NCI-H510A (cell line): ENCODE measurements at places on chromosomes 7 and 10.
A peak's percentile ranks its signal among the peaks of the same experiment; 100 is the strongest.

GRCh38 chr10:124732931-124733570 is 11.1 kb downstream of the FAM53B start:
- no peak for DNase-seq

GRCh38 chr7:372546-372931 is 82.6 kb downstream of the FOXL3 start:
- DNase-seq: no peak

GRCh38 chr7:46210467-46210866 is 289.4 kb upstream of the IGFBP3 start:
- no peak for DNase-seq

DNA sequence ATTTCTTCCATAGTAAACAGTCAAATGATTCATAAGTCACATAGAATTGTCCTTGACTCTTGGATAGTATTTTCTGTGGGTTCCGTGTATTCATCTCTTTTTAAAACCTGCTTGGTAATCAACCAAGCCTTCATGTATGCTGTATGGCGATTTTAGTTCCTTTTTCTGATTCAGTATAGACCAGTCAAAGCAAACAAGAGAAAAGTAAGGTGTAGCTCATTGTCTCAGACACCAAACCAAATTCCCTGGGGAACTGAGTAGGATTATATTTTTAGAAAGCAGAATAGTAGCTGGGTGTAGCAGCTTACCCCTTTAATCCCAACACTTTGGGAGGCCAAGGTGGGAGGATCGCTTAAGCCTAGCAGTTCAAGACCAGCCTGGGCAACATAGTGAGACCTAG is 240.5 kb downstream of the BBS9 start:
- DNase-seq: no peak

- DNase-seq: no peak
Measured at GRCh38 chr7:112881-113280, 79.5 kb upstream of the FAM20C start.

DNA sequence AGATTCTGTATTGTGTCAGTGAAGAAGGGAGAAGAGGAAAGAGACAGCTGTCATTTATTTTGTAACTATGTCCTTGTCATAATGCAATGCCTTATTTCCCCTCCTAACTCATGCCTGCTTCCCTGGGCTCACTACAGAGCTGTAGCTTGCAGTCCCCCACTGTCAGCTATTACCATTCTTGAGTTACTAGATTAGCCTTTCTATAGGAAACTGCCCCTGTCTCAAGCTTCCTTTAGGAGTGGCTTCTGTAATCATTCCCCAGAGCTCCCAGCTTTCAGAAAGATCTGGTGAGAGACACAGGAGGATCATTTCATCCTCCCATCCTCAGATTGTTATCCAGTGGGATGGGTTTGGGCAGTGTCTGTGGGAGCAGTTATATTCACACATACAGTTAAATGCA is 32.4 kb upstream of the SMKR1 start:
- DNase-seq: no peak

DNA sequence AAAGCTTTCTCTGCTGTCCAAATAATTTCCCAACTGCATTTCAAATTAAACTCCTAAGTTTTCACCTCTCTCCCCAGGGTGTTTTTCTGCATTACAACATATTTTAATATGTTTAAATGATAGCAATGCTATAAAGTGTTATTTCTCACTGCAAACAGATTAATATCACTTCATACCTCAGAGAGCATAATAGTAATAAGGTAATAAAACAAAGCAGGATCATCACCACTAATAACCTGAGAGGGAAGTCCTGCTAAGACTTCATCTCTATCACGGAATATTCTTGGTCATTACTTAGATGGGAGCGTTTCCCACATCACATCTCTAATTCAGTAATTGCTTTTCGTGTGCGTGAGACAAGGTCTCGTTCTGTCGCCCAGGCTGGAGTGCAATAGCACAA is 168.8 kb downstream of the PARD3 start:
- DNase-seq: no peak

GRCh38 chr10:63929831-63930467 is 408.7 kb downstream of the REEP3 start:
- peak; percentile 2 for DNase-seq

DNA sequence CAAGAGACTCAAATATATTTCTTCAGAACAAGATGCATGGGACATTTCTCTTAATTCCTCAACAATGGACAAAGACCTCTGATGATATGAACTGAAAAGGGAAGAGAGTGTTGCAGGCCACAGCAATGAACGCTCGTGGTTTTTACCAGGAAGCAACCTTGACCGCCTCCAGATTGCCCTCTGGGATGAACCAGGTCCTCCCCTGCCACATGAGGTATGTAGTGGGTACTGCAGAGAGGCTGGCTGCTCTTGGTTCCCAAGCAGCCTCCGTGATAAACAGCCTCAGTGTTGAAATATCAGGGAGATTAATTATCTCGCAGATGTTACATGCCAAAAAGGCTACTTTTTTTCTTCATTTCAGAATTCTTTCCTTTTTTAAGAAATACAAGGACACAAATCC is 338.8 kb downstream of the ELMO1 start:
- DNase-seq: no peak

DNA sequence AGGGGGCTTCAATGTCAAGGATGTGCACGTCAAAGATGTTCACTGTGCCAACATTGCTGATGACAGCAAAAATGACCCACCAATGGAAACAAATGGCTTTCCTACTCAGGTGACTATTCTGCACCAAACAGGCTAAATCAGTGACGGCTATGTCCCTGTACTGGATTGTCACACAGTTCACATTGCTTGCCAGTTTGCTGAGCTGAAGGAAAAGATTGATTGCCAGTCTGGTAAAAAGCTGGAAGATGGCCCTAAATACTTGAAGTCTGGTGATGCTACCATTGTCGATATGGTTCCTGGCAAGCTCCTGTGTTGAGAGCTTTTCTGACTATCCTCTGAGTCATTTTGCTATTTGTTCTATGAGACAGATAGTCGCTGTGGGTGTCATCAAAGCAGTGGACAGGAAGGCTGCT is 202.2 kb upstream of the ETV1 start:
- no peak for DNase-seq

DNA sequence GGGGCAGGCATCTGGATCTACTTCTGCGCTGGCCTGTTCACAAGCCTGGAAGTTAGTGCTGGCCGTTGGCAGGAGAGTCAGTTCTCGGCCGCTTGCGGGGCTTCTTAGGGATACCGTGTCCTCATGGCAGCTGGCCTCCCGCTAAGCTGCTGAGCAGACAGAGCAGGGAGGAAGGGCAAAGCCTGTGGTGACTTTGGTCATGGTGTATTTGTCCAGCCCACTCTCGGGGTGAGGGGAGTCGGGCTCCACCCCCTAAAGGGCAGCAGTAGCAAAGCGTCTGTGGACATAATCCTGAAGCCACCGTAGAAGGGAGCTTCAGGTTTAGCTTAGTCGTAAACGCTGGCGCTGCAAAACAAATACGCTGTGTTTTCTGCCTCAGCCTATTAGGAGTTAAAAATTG is 12.2 kb downstream of the UBE3C start:
- DNase-seq: peak; percentile 68

GRCh38 chr7:141876371-141876770 is 35.1 kb upstream of the PRSS37 start:
- DNase-seq: no peak

- no peak for DNase-seq
Measured at GRCh38 chr7:19920166-19920565, 146.7 kb upstream of the TMEM196 start.

GRCh38 chr7:29035044-29035740 is 77.1 kb upstream of the TRIL start:
- DNase-seq: no peak

DNA sequence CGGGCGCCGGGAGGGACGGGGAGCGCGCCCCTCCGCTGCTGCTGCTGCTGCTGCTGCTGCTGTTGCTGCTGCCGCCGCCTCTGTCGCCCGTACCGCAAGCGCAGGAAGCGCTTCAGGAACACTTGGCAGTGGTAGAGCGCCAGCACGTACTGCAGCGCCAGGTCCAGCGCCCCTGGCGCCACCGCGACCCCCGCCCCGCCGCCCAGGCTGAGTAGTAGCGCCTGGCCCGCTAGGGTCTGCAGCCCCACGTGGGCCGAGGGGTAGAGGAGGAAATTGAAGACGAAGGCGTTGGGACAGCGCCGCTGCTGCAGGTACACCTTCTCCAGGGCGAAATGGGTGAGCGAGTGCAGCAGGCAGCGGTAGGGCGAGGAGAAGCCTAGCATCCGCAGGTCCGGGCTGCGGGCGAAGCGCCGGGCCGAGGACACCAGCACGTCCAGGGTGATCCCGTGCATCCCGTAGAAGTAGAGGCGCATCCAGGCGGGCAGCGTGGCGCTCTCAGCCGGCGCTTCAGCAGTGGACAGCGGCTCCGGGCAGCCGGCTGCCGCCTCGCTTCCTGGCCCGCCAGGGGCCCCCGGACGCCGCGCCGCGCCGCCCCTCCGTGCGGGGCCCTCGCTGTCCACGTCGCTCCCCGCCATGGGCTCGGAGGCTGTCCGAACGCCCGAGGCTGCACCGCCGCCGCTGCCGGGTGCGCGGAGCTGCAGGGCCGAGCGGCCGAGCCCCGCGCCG is at the start of gene TMEM229A:
TMEM229A (minus strand) TSS at position 699 of the 726 bp plus-strand sequence; CDS start at position 635, 64 bp downstream.
- no peak for DNase-seq

DNA sequence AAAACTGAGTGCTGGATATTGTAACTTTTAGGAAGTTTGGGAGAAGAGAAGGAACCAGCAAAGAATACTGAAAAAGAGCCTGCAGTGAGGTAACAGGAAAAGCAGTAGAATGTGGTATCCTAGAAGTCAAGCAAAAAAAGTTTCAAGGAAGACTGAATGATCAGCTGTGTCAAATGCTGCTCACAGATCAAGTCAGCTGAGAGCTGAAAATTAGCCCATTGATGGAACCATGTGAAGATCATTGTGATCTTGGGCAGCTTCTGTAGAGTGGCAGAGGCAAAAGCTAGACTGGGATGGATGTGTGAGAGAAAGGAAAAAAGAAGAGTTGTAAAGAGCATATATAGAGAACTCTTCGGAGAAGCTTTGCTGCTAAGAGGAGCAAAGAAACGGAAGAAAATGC is 315.4 kb upstream of the BMPER start:
- no peak for DNase-seq

- no peak for DNase-seq
Measured at GRCh38 chr7:132504071-132504470, 72.2 kb downstream of the PLXNA4 start.

- no peak for DNase-seq
Measured at GRCh38 chr7:68929781-68930261, 668.5 kb upstream of the AUTS2 start.

GRCh38 chr10:48249763-48250351 is 24.6 kb downstream of the FRMPD2 start:
- no peak for DNase-seq

DNA sequence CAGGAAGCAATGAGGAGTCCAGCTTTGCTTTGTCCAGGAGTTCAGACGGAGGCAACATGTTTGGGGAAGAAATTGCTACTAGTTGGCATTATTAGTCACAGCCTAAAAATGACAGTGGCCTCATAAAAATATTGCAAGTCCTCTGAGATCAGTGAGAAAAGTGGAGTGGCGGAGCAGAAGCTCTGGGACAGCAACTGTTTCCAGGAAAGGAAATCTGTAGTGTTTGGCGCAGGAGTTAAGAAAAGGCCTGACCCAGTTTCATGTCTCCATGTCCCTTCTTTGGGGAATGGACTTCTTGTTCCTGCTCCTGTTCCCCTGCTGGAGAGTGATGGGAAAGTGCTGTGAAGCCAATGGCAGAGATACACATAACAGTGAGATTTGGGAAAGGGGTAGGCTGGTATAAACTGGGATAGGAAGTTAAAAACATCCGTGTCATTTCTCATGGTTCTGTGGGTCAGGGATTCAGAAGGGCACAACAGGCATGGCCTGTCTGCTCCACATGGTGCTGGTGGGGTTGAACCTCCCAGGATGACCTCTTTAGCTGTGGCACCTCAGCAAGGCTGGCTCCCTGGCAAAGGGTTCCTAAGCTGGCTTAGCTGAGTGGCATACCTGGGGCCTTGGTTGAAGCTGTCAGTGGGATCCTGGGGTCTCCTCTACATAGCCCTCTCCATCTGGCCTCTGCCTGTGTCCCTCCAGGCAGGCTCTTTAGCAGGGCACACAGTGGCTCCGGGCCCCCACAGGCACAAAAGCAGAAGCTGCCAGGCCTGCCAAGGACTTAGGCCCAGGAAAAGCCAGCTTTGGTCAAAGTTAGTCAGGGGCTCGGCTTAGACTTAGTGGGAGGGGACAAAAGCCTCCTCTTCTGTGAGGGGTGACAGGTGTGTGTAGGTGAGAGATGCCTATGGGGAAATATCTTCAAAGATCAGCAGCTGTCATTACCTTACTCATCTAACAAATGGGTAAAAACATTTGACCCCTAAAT is 77.7 kb downstream of the WDFY4 start:
- DNase-seq: no peak

DNA sequence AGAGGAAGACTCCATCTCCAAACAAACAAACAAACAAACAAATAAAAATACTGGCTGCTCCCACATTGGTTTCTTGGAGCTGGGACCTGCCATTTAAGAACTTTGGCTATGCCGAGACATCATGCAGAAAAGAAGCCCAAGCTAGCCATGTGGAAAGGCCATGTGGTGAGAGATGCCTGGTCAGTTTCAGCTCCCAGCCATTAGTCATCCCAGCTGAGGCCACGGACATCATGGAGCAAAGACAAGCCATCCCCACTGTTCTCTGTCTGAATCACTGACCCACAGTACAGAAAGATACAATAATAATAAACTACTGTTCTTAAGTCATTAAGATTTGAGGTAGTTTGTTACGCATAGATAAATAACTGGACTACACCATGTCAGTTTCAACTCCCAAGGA is 70.0 kb upstream of the PCBD1 start:
- DNase-seq: no peak

DNA sequence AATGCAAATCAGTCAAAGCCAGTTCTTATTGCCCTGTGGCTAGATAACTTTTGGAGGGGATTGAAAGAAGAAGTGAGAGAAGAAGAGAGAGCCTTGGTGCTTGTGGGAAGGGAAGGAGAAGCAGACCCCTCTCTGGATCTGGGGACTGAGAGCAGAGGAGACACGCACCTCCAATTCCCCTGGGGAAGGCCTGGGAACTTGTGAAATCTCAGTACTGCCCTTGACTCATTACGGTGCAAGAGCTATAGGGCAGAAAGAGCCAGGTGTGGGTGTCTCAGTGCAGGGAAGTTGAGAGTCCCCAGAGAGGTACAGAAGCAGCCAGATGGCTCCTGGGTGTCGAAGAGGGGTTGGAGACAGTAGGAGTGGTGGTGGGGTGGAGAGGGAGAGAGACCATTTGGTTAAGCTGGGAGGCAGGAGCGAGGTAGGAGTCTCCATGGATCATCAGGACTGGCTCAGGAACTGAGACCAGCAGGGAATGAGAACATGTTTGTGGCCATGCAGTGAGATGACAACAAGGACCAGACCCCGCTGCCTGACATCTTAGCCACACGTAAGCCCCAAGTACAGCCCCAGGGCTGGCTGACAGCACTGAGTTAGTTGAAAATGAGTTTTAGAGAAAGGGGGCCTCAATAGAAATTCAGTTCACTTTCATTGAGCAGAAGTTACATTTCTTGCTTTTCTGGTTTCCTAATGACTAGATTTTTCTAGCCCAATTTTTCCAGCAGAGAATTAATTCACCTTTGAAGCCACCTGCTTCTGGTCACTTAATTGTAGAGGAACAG is 238.2 kb downstream of the BUB3 start:
- DNase-seq: no peak
